PC-9 (cell line): ENCODE measurements at places on chromosomes 6 and 20.

- DNase-seq, result peak; percentile 33
These were observed 2.8 kb upstream of the ZNF512B start for GRCh38 chr20:63972312-63973159.

DNA sequence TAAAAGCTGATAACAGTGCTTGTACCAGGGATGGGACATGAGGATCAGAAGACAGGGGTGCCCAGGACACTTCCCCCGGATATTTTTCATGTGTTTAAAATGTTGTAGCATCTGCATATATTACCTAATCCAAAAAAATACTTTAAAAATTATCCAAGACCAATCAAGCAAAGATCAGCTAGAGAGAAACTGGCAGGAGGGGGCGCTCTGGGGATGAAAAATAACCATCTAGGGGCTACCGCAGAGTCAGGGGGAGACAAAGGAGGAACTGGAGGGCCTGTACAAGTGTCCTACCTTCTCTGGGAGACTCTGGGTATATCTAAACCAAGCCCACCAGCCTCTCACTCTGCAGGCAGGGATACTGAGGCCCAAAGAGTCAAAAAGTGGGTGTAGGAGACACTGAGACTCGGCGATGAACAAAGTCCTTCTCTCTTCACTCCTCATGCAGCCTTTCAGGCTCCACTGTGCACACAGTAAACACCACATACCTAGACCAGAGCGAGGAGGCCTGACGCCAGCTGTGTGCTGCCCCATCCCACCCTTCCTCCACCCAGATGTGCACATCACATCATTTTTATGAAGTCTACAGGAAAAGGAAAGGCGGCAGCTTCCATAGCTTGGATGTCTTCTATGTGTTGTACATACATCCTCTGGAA is 9.8 kb downstream of the RIMS4 start:
- no peak for DNase-seq

GRCh38 chr6:49551078-49551865 is 804 bp downstream of the C6orf141 start:
- peak; percentile 22 for DNase-seq

DNA sequence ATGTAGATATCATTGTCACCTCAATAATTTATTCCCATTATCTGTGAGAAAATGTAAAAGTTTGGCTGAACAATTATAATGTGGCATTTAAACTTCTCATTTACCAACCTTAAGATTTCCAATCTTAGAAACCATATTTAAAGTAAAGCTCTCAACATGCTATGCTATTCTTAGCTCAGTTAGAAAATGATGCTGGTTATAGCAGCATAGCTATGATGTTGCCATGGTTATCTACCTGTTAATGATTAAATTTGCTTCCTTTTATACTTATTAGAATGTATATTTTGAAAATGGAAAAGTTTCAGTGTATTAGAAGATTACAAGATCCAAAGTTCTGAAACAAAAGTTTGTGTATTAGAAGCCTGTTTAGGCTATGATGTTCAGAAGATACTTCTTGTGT is 110.1 kb downstream of the GPR63 start:
- DNase-seq, result no peak

- no peak for DNase-seq
These were observed 33.9 kb upstream of the FAM83D start for GRCh38 chr20:38892091-38892981.

GRCh38 chr6:91437315-91437729 is 850.5 kb upstream of the MAP3K7 start:
- no peak for DNase-seq

GRCh38 chr20:40540166-40540565 is 148.9 kb downstream of the MAFB start:
- no peak for DNase-seq

- no peak for DNase-seq
These were observed 851 bp downstream of the MAVS start for GRCh38 chr20:3847429-3847940.

DNA sequence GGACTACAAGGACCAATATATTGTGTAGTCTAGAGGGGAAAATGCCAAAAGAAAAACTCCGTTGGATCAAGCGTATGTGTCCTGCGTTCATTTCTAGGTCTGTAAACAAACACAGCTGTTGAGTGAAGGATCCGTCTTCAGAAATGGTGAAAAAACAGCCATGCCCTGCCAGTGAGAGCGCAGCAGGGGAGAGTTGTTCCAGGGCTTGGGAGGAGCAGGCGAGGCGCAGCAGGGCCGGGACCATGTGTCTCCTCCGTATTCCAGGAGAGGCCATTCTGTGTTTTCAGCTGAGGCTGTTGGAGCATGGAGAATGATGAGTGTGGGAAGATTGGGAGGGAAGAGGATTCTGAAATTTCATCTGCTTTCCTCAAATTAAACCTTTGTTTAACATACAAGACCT is 38.0 kb downstream of the BMP6 start:
- no peak for DNase-seq

- DNase-seq, result no peak
These were observed 26.0 kb upstream of the PCMTD2 start for GRCh38 chr20:64229507-64230061.

GRCh38 chr6:113376847-113377165 is 480.3 kb upstream of the MARCKS start:
- DNase-seq, result no peak

DNA sequence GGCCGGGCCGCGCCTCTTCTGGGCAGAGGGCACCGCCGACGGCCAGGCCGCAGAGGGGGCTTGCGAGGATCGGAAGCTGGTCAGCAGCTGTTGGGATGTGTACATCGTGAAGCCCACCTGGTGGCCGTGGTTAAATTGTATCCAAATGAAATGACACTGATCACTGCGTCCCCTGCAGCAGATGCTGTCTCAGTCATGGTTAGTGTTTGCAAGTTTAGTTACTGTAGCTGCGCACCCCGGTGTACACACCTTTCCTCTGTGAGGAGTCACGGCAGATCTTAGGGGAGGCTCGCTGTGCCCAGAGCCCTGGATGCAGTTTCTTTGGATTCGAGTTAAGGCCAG is 653 bp downstream of the NAA20 start:
- DNase-seq, result no peak

GRCh38 chr20:51563486-51564332 is 21.2 kb upstream of the NFATC2 start:
- peak; percentile 57 for DNase-seq

- DNase-seq, result no peak
These were observed 107.2 kb downstream of the TULP4 start for GRCh38 chr6:158419339-158419909.

DNA sequence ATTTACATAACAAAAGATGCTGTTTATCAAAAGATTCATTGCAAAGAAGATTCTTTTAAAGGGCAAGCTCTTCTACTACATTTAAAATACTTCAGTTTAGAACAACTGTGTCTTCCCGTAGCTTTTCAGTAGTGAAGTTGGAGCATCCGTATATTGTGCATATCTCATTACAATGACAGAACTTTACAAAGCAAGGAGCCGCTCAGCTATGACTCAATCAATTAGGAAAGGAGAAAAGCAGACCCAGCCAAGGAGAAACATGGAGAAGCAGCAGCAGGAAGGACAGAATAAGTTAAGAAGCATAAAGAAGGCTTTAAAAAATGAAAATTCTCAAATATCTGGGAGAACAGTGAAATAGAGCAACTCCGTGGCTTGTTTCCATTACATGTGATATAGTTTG is 132.6 kb upstream of the SMLR1 start:
- no peak for DNase-seq

DNA sequence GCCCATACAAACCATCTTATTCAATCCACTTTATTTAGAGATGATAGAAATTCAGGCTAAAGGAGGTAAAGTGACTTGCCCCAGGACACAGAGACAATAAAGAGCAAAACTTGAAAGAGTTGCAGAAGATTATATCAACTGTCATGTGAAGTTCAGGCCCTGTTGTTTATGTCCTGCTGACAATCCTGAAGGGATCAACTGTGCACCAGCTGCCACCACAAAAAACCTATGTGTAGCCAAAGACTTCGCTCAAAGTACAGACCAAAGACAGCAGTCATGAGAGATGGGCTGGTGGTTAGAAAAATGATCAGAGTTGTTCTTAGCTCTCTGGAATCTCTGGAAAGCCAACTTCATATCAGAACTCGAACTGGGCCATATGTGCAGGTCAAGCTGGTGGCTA is 16.0 kb upstream of the CITED2 start:
- no peak for DNase-seq

DNA sequence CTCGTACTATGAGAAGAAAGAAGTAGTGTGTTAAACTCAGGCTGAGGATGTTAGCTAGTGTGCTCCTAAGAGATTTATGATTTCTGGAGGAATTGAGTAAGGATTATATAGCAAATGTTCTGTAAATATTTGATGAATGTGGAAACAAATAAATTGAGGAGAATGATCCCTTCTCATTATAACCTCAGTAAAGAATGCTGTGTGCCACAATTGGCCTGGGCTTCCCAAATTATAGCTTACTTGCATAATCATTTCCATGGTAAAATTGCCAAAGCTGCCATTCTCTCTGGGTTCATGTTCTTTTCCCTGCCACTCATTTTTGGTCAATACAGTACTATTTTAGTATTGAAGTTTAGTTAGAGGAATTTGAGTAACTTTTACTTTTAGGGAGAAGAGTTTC is 128.5 kb downstream of the FLRT3 start:
- DNase-seq, result no peak

DNA sequence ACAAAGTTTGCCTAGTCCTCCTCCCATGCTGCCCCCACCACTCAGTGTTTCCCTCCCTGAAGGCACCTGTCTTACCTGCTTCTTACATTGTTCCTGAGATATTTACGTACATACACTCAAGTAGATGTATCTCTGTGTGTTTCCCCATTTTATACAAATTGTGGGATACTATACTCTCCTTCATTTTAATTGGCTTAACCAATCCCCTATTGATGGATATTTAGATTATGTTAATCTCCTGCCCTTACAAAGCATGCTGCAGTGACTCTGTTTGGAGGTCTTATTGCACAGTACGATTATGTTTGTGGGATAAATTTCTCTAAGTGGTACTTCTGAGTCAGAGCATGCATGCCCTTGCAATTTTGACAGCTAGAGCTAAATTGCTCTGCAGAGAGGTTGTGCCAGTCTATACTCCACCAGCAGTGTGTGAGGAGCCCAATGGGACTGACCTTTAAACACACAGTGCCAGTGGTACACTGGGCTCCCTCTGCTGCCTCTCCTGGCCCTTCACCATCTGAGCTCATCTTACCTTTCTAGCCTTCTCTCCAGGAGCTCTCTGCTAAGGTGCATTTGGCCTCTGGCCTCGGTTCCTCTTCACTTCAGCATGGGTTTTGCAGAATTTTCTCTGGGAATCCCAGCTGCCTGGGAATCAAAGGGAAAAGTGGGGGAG is 57.4 kb downstream of the LYRM2 start:
- DNase-seq, result no peak

GRCh38 chr6:107536180-107536961 is 46.5 kb downstream of the SOBP start:
- DNase-seq, result no peak

GRCh38 chr6:107674995-107675738 is 148.9 kb downstream of the SCML4 start:
- DNase-seq, result peak; percentile 64

DNA sequence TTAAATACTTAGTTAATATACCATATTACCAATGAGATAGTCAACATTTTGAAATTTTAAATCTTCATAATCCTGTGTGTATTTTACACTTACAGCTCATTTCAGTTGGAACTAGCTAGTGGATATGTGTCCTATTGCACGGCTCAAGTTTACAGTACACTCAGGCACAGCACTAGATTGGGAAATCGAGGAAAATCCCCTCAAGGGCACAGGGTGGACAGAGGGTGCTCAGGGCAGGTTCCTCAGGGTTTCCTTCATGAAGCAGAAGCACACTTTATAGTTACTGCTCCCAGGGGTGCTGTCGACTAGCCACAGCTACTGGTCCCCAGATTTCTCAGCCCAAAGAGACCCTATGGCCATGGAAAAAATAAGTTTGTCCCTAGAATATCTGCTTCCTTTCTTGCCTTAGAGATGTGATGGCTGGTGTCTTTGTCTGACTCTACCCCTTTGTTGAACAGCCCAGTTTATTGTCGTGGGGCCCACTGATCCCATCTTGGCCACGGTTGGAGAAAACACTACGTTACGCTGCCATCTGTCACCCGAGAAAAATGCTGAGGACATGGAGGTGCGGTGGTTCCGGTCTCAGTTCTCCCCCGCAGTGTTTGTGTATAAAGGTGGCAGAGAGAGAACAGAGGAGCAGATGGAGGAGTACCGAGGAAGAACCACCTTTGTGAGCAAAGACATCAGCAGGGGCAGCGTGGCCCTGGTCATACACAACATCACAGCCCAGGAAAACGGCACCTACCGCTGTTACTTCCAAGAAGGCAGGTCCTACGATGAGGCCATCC is 1.5 kb downstream of the BTN2A1 start:
- no peak for DNase-seq

DNA sequence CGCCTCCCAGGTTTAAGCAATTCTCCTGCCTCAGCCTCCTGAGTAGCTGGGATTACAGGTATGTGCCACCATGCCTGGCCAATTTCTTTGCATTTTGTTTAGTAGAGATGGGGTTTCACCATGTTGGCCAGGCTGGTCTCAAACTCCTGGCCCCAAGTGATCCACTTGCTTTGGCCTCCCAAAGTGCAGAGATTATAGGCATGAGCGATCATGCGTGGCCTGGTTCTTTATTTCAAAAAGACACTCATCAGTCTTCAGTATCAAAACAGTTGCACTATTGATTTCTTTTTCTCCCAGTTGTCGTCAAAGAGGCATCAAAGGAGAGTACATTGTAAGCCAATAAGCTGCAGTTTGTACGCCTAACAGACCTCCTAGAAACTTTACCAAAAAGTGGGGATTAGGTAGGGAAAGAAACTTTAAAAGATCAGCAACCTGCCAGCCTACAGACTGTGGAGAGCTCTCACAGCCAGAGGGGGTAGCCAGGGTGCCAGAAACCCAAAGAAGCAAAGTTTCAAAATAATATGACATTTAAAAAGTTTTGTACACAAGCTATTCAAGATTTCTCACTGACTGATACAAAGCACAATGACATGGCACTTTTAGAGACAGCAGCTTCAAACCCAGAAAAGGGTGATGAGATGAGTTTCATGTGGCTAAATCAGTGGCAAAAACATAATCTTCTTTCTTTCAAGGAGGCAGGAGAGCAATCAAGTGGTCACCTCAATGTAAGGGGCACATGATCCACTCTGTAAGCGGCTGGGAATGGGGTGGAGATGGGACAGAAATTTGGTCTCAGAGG is 83.0 kb upstream of the RALY start:
- no peak for DNase-seq

DNA sequence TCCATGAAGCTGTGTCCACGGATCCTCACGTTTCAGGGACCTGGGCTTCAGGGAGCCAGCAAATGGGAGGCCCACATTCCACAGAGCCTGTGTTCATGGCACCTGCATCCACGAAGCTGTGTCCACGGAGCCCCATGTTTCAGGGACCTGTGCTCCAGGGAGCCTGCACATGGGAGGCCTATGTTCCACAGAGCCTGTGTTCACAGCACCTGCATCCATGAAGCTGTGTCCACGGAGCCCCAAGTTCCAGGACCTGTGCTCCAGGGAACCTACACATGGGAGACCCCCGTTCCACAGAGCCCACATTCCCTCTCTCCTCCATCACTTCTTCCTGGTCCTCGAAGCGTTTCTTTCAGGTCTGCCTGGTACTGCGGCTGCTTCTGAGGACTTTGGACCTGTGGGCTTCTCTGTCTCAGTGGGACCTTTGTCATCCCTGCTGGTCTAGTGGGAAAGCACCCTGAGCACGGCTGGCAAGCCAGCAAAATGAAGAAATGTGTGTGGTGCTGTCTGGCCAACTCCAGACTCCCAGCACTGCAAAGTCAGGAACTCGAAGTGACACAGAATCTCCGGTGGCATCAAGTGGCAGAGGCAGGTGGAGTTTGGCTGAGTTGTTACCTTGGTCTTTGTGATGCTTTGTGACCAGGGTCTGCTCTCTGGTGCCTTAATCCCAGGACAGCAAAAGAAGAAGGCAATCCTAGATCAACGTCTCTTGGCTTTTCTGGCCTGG is 245.9 kb downstream of the DLL1 start:
- DNase-seq, result no peak

GRCh38 chr6:128507337-128508310 is 12.8 kb downstream of the PTPRK start:
- DNase-seq, result no peak
